ENCODE measurements at places on chromosomes 7 and 10.
A peak's percentile ranks its signal among the peaks of the same experiment; 100 is the strongest.

DNA sequence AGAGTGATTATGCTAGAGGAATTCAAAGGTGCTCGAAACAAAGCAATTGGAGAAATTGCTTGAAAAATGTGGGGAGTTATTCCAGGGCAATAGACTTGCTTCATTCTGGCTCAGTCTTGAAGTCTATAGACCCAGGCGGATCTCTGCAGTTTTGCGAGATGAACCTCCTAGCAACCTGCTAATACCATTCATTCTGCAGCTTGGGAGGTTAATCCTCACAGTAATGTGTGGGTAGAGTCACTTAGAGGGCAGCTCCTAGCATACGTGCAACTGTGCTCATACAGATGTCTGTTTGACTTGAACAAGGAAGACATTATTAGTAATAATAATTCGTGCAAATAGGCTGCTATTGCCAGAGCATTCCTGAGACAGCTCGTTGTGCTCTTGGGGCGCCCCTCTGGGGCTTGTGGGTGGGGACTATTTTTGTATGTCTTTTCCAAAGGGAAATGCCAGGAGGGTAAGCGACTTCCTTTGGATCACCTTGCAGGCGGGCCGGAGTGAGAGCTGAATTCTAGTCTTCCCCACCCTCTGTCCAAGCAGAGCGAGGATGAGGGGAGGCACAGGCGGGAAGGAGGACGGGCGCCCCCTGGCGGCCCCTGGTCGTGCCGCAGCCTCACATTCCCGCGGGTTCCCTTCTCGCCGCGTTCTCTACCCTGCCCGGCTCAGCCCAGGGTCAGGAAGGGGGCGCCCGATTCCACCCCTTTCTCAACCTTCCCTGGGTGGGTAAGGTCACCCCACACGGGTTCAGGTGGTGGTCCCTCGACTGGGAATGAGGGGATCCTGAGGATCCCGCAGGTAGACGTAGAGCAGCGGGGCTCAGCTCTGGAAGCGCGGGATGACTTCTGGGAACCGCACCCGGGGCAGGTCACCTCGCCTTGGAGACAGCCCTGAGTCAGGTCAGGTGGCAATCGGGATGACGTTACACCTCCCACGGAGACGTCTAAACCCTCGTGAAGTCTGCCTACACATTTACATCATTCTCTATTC is 241.5 kb downstream of the PHTF2 start:
- DNase-seq: peak; percentile 54

- DNase-seq: no peak
Observed at GRCh38 chr10:21364196-21365114, 161.0 kb downstream of the SKIDA1 start.

GRCh38 chr7:134842886-134843430 is 63.5 kb downstream of the CALD1 start:
- DNase-seq: no peak

- peak; percentile 37 for DNase-seq
Observed at GRCh38 chr7:135414850-135415439, 95.0 kb downstream of the CNOT4 start.

DNA sequence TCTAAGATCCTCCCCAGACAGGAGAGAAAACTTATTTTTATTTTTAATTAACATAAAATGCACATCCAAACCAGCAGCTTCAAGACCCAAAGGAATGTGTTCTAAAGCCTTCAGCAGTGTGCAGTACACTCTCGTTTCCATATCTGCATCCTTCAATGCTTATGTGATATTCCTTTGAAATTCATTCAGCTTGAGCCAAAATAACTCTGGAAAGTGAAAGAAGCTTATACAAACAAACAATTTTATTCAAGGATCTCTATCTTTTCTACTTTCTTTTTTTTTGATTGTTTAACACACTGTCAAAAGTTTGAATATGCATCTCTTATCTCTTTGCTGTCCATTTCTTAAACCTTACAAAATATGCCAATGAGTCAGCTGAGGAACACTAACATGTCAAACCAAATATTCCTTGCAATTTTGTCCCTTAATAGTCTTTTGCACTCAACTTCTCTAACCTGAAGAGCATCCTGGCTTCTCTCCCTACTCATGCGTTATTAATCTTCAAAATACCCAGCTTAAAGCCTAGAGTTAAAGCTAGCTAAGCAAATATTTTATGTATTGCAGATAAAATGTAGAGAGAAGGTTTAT is 124.3 kb downstream of the THSD7A start:
- DNase-seq: no peak

- DNase-seq: no peak
Observed at GRCh38 chr10:103745341-103746247, 109.8 kb downstream of the SH3PXD2A start.
